ENCODE measurements at places on chromosomes 1 and 21.
A peak's percentile ranks its signal among the peaks of the same experiment; 100 is the strongest.

GRCh38 chr1:87230501-87230900, 98.2 kb upstream of the LMO4 start:
- no peak overlapping the region for H3K27ac ChIP-seq
- H3K4me3 ChIP-seq: no peak overlapping the region
- no peaks in the 10 kb centered on the region for H3K27me3 ChIP-seq
- no peaks in the 10 kb centered on the region for H3K36me3 ChIP-seq

- DNase-seq: no peak
- peak overlapping the region; percentile 65 for H3K4me3 ChIP-seq
- H3K4me1 ChIP-seq: peaks cover 2% of the 10 kb centered on the region
These were observed 207.3 kb downstream of the SLC45A1 start for GRCh38 chr1:8525216-8525557.

DNA sequence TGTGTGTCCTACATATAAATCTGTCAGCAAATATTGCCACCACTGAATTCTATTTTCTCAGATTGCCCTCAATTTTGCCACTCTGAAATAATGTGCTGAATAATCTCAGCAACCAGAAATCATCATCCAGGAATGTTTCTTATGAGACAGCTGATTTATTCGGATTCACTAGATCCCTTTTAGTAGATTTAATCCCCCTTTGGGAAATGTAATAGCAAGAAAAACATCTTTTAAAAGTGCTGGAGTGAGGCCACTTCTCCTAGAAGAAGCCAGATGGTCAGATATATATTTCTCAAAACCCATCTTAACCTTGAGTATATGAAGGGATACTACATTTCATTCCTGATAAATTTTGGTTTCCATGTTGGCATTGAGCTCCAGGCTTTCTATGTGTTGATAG, 327.7 kb downstream of the SMYD3 start:
- no peaks in the 10 kb centered on the region for H3K36me3 ChIP-seq
- H3K27me3 ChIP-seq: no peaks in the 10 kb centered on the region
- H3K4me3 ChIP-seq: no peak overlapping the region
- no peak for DNase-seq
- no peak overlapping the region for H3K27ac ChIP-seq
- H3K4me1 ChIP-seq: no peaks in the 10 kb centered on the region

DNA sequence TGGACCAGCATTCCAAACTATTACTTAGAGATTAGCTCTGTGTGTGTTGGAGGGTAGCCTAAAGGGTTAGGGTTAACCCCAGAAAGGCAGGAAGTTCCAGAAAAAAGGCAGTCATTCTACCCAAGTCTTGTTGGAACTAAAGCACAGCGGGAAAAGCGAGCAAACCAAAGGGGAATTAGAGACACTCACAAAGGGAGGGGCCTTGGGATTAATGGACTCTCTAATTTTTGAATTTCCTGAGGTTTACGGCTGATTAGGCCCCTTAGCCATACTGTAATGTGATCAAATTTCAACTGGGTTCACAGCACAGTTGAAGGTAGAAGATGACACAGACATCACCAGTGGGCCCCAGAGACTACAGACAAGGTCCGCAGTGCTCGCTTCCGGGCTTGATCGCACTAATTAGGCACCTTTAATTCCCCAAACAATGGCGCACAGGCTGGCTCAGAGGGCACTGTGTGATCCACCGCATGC, 28.3 kb downstream of the CAPZB start:
- H3K4me1 ChIP-seq: peaks cover 15% of the 10 kb centered on the region
- no peak for DNase-seq
- H3K27ac ChIP-seq: peak overlapping the region; percentile 77
- H3K27me3 ChIP-seq: no peaks in the 10 kb centered on the region

DNA sequence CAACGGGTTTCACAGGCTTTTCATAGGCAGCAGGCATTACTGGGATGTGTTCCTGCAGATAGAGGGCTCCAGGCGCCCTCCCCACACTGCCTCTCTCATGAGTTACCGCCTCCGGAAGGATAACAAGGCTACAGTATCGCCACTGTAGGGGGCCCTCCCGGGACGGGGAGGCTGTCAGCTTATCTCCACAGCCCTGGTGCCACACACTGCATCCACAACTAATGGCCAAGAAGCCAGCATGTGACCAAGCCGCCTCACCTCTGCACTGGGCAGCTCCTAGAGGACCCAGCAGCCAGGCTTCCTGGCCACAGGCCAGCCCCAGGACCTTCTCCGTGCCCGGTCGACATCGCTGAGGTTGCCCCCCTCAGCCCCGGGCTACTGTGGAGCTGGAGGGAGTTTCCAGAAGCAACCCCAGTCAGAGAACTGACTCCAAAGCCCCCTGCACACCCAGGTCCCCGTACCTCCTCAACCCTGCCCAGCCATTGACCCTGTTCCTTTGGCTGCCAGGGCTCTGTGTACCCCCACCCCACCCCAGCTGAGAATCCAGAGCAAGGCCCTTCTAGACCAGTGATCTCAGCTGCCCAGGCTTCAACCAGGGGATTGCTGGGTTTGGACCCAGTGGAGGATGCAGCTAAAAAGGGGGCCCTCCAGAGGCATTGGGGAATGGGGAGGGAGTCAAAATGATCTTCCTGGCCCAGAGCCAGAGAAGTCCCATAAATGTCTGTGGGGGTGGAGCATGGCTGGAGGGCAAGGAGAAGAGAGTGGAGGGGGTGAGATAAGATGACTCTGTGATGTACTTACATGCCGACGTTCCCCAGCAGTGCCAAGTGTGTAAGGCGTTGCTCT, 45.0 kb downstream of the NEK2 start:
- no peaks in the 10 kb centered on the region for H3K27me3 ChIP-seq
- DNase-seq: no peak
- no peak overlapping the region for H3K4me3 ChIP-seq
- no peaks in the 10 kb centered on the region for H3K36me3 ChIP-seq
- no peaks in the 10 kb centered on the region for H3K4me1 ChIP-seq
